ENCODE measurements at places on chromosomes 11 and 22.

- no peak for DNase-seq
Measured at GRCh38 chr11:125286486-125286885, 121.9 kb downstream of the PKNOX2 start.

DNA sequence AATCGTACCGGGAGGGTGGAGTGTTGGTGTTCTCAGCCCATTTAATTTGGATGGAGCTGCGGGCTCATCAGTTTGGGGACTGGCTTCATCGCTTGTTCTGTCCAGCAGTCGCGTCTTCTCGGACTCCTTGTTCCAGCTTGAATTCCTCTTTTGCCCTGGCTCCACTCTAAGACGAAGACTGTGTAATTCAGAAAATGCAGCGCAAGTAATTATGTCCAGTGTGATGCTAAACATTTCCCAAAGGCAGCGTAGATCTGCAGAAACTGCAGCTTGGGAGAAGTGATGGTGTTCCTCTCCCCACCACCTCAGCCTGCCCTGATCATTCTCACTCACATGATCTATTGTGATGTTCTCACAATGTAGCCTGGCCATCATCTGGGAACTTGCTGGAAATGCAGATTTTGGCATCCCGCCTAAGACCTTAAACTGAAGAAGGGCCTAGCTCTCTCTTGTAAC lies 666 bp downstream of the SLC25A18 start:
- DNase-seq = no peak

DNA sequence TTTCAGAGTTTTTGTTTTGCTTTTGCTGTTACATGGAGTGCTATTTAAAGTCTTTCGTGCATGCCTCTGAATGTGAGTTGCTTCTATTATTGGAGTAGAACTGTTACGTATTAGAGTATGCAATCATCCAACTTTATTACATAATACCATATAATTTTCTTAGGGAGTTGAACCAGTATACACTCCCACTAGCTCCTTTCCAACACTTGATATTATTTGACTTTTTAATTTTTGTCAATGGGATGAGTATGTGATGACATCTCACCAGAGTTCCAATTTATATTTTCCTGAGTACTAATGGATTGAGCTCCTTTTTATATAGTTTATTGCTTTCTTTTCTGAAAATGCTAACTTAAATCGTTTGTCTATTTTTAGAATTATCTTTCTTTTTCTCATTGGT lies 90.9 kb downstream of the GRAMD1B start:
- no peak for DNase-seq

DNA sequence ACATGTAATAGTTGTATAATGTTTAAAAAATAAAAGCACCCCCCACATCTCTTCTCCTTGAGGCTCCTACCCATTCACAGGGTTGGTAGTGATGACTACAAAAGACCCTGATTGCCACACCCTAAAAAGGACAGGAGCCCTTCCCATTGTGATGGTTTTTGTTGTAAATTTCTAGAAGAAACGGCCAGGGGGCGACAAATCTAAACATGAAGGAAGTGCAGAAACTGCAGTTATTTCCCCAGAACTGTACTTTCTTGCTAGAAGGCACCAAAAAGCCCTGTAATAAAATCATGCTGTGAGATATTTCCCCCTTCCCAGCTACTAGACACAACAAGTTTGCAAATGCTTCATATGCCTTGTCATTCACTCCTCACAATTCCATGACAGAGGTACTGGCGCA lies 10.8 kb downstream of the PRR5L start:
- peak; percentile 12 for DNase-seq

DNA sequence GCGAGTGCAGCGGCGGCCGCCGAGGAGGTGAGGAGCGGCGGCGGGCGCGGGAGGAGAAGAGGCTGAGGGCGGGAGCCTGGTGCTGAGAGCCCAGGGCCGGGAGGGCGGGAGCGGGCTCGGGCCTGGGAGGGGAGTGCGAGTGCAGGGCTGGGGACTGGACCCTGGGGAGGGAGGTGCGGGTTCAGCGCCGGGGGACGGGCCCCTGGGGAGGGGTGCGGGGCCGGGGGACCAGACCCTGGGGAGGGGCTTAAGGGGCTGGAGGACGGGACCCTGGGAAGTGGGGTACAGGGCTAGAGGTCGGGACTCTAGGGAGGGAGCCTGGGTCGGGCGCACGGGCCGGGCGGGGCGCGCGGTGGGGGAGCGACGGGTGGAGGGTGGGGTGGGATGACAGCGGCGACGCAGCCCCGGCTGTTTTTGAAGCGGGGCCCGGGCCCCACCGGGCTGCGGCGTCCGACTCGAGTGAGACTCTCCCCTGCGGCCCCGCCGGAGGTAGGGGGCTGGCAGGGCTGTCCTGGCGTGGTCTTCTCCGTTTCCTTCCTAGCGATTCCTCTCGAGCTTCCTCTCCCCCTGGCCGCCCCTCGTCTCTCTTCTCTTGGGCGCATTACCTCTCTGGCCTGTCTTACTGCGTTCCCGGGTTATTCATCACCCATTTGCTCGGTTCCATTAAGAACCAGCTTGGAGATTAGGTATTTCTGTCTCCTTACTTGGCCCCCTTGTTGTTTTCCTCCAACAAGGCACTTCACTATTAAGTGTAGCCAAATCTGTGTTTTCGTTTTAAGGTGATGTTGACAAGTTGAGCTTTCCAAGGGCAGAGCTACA lies 754 bp downstream of the NUP50 start:
- DNase-seq = peak; percentile 23

DNA sequence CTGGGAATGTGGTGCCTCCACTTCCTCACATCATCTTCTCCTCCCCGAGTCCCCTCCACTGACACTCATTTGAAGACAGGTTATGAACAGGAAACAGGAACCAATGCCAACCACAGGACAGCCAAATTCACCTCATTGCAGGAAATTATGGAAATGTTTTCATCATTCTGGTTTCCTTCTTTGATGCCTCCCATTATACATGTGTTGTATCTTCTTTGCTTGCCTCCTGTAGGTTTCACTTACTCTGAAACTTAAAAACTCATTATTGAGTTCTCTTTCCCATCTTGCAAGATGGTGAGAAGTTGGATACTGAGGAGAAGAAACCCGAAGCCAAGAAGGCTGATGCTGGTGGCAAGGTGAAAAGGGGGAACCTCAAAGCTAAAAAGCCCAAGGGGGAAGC lies 108.5 kb downstream of the PHF21B start:
- DNase-seq = no peak

DNA sequence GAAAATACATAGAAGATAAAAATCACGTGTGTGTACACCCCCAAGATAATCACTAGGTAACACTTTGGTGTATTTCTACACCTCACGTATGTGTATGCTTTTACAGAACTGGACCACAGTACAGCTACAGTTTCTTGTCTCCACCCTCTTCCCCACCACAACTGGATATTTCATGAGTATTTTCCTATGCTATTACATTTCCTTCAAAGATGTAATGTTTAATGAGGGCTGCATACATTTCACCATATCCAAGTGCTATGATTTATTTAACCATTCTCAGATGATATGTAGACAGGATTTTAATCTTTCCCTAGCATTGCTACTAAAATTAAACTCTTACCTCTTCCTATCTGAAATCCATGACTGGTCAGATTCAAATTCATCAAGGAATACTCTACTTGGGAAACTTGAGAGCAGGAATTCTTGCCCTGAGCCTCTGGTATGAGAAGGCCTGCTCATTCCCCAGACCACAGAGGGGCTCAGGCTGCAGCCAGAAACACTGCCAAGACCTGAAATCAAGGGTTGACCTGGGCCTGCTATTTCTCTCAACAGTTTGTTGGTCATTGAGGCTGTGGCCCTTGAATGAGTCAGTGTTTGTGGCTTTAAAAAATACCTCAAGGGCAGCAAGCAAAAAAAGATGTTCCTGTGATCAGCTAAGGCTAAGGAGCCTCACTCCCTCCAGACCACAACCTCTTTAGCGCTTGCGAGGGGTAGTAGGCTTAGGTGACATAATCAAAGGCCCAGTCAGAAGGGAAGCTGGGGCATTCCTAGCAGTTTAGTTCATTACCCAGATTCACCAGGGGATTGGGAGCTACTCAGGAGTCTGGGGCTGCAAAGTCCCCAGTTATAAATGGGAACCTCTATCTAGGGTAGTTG lies 55.5 kb downstream of the ABTB2 start:
- peak; percentile 83 for DNase-seq

- no peak for DNase-seq
Measured at GRCh38 chr11:1370186-1371025, 19.3 kb upstream of the BRSK2 start.

GRCh38 chr22:46688949-46689348 lies 49.1 kb downstream of the CERK start:
- no peak for DNase-seq

GRCh38 chr11:127035824-127036223 lies 35.3 kb upstream of the KIRREL3 start:
- no peak for DNase-seq

DNA sequence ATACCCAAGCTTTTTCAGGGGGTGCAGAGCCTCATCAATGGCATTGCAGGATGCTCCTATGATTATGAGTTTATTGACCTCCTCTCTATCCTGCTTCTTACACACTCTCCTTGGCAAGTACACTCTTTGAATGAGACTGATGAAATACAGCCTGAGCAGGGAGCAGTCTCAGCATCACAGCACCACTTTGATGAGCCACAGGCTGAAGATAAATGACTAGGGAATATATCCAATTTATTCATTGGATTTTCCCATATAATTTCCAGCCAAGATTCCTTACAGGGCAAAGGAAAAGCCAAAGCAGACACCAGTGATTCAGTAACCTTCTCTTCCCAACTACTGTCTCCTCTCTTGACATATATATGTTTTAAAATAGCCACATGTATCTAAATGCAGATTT lies 79.2 kb downstream of the CASP12 start:
- no peak for DNase-seq

GRCh38 chr11:117005758-117006157 lies 92.5 kb downstream of the SIK3 start:
- DNase-seq = no peak

DNA sequence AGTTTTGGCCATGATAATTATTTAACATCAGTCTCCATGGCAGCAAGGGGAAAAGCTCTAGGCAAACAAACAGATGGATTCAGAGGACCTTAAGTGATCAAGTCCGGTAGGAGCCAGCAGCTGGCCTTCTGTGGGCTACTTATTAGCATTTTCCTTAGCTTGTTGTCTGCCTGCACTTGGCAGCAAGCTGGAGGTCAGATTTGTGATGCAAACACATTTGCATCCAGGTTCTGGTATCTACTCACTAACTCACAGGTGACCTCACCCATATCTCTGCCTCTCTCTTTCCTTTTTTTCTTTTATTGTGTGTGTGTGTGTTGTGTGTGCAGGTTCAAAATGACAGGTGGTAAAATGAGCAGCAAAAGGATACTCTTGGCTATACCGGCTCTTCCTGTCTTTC lies 32.3 kb downstream of the ARHGAP42 start:
- DNase-seq = peak; percentile 39

- DNase-seq = peak; percentile 36
Measured at GRCh38 chr22:44085743-44086270, 61.7 kb downstream of the PARVB start.

DNA sequence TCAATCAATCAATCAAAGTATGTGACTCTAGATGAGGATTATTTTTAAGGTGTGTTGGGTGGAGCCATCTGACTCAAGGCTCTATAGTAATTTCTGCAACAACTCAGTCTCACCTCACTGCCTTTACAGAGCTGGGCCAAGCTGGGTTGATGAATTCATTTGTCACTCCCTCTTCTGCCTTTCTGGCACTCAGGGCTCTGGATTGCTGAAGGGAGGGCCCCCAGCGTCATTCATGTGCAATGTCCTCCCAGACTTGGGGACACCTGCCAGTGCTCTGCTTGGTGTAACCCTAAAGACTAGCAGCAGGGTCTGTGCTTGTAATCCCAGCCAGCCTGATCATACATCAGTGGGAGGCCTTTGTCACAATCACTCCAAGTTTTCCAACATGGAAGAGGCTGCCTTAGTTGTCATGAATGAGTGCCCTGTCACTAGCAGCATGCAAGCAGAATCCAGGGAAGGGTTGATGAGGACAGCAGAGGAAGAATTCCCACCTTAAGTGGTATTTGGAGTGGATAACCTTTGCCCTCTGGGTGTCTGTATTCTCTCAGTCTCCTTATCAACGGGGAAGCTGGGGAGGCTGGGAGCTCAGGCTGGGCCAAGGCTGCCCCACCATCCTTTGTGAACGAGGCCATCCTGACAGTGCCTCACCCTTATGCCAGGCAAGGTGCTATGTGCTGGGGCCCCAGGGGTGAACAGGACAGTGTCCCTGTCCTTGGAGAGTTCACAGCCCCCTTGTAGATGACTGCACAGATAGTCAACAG lies 2.0 kb upstream of the TP53I11 start:
- DNase-seq = peak; percentile 55

GRCh38 chr22:26845021-26845743 lies 187.8 kb downstream of the MIAT start:
- no peak for DNase-seq

DNA sequence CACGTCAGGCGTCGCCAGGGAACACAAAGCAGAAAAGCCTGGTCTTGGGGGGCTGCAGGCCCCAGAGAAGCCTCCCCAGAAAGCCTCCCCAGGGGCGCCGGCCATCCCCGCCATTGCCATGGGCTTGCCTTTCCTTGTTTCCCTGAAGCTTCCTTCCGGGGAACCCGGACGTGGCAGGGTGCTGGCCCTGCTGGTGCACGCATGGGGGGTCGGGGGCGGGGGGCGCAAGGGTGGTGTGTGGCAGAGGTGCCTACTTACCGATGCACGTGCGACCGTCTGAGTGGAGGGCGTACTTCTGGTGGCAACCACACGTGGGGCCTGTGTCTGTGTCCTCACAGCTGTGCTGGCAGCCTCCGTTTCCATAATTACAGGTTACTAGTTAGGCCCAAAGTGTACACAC lies 71.0 kb upstream of the TTLL12 start:
- DNase-seq = no peak

GRCh38 chr11:75938543-75938942 lies 123.5 kb downstream of the UVRAG start:
- no peak for DNase-seq

GRCh38 chr11:66126808-66127555 lies 56.9 kb downstream of the PACS1 start:
- peak; percentile 23 for DNase-seq

- DNase-seq = no peak
Measured at GRCh38 chr22:37624017-37624365, 15.4 kb downstream of the GGA1 start.

DNA sequence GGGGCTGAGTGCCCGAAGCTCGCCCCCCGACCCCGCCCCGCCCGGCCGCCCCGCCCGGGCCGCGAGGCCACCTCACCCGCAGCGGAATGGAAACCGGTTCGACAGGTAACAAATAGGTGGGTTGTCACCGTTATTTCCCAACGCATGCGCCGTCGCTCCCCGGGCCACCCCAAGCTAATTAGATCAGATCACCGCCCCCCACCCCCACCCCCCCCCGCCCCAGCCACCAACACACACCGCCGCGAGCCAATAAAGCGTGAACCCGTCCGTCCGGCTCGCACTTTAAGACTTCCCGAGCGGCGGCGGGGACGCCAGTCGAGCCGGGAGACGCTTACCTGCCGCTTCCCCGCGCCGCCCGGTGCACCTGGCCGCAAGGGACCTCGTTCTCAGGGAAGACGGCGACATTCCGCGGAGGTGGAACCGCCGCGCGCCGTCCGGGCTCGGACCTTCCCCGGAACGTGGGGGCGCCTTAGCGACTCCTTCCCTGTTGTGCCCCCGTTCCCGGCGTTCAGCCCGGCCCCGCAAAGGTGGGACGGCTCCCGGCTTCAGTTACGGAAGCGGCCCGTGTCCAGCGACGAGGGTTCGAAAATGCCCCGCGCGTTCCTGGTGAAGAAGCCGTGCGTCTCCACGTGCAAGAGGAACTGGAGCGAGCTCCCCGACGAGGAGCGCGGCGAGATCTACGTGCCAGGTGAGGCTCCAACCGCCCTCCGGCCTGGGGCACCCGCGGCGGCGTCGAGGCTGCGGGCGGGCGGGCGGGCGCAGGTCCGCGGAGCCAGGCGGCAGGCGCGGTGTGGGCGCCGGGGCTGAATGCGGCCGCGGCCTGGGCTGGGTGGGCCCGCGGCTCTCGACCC lies at the start of gene OVOL1:
Gene OVOL1 (plus strand): TSS at position 278 of the 851 bp plus-strand sequence. CDS start 311 bp downstream, at position 589.
- peak; percentile 60 for DNase-seq

Data from ELF-1 (cell line).